ENCODE measurements at places on chromosomes 3 and 15.

DNA sequence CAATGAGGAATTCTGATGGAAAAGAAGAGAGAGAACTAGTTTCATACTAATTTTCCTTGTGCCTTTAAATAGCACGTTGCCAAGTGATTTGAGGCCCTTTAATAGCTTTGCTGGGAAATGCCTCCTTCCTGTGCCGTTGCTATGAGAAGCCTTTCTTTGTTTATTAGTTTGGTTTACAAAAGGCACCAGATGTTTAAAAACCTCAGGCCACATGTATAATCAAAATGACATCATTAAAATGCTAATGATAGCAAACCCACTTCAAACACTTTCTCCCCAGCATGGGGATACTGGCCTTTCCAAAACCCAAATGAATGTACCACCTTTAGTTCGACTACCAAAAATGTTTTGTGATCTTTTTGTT, 50.0 kb upstream of the TBC1D23 start:
- peak; percentile 56 for DNase-seq

DNA sequence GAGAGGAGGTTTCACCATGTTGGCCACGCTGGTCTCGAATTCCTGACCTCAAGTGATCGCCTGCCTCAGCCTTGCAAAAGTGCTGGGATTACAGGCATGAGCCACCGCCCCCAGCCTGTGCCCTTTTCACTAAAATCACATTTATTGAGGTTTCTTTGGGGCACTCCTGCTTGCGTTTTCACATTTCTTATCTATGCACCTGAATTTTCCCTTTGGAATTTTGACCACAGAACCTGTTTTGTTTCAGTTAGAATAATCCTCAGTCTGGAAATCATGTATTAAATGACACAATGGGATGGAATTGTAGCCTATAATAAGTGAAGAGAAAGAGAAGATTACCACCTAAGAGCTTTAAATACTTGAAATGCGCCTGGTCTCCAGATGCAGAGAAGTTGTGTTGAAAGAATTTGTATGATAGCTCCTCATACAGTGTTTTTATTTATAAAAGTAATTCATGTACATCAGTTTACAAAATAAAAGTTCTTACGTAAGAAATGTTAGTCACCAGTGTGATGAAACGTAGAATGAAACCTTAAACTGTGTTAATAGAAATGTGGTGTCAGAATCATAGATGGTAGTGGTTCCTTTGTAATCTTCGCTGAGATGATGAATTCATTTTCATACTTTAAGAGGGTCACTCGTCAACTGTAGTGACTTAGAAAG, 107.0 kb downstream of the TCF12 start:
- DNase-seq = no peak

GRCh38 chr3:100554373-100554676, 55.1 kb upstream of the ADGRG7 start:
- no peak for DNase-seq

DNA sequence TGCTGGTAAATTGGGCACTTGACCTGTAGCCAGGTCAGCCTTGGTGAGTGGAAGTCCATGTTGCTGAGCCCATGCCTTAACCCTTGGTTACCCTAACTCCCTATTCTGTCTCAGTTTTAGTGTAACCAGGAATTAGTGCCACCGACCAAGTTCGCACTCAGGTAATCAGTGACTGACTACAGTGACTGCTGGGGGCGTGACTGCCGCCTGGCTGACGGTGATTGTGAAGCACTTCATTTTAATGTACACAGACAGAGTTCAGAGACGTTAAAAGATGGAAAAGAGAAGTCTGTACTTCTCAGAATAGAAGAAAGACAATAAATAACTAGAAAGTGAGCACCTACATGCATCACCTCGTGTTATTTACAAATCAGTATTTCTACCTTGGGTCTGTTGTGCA, 17.3 kb downstream of the CFAP161 start:
- no peak for DNase-seq

GRCh38 chr3:61531528-61531927, 29.8 kb upstream of the PTPRG start:
- DNase-seq = no peak

- DNase-seq = no peak
Measured at GRCh38 chr15:50210462-50211157, 28.6 kb downstream of the SLC27A2 start.

- no peak for DNase-seq
Measured at GRCh38 chr3:52537726-52538421, 1.5 kb downstream of the UQCC5 start.

GRCh38 chr3:102521246-102521645, 86.4 kb downstream of the ZPLD1 start:
- no peak for DNase-seq

- DNase-seq = peak; percentile 40
Measured at GRCh38 chr3:53495520-53496391, 1.3 kb downstream of the CACNA1D start.

- no peak for DNase-seq
Measured at GRCh38 chr3:4505688-4506558, 12.8 kb downstream of the ITPR1 start.

- DNase-seq = no peak
Measured at GRCh38 chr3:72558001-72558400, 290.2 kb downstream of the SHQ1 start.

GRCh38 chr15:38517312-38517975, 47.2 kb downstream of the RASGRP1 start:
- no peak for DNase-seq

- no peak for DNase-seq
Measured at GRCh38 chr3:150184426-150185071, 213.9 kb upstream of the PFN2 start.

DNA sequence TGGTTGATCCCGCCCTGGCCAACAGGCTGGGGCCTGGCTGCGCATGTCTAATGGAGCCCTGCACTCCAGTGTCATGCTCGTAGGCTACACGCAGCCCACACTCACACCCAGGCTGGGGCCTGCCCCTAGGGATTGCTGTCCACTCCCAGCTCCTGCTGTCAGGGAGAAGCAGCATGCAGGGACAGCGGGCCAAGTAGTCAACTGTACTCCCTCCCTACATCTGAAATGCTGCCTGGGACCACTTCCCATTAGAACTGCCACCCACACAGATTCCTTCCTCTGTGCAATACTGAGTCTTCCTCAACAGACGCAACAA, 16.1 kb downstream of the ALS2CL start:
- DNase-seq = no peak

DNA sequence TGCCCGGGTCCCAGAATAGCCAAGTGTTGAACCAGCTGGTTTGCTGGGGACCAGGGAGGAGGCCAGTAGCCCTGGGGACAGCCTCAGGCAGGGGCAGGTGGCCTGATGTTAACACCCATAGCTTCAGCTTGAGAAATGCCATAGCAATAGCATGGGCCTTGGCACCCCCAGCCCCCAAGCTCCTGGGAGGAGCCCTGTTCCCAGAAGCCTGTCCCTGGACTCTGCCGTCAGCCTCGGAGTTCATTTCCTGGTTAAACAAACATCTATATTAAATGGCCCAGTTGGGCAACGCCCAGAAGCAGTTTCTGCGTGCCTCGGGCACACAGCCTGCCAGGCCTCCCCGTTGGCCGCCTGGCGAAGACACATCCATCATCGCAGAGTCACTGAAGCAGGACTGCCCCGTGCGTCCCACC, 58.2 kb downstream of the FGD5 start:
- no peak for DNase-seq

- DNase-seq = no peak
Measured at GRCh38 chr15:38558372-38559059, 6.1 kb downstream of the RASGRP1 start.

- no peak for DNase-seq
Measured at GRCh38 chr15:33857726-33858125, 110.6 kb upstream of the CHRM5 start.

- DNase-seq = no peak
Measured at GRCh38 chr15:58545307-58546065, 113.7 kb downstream of the LIPC start.

DNA sequence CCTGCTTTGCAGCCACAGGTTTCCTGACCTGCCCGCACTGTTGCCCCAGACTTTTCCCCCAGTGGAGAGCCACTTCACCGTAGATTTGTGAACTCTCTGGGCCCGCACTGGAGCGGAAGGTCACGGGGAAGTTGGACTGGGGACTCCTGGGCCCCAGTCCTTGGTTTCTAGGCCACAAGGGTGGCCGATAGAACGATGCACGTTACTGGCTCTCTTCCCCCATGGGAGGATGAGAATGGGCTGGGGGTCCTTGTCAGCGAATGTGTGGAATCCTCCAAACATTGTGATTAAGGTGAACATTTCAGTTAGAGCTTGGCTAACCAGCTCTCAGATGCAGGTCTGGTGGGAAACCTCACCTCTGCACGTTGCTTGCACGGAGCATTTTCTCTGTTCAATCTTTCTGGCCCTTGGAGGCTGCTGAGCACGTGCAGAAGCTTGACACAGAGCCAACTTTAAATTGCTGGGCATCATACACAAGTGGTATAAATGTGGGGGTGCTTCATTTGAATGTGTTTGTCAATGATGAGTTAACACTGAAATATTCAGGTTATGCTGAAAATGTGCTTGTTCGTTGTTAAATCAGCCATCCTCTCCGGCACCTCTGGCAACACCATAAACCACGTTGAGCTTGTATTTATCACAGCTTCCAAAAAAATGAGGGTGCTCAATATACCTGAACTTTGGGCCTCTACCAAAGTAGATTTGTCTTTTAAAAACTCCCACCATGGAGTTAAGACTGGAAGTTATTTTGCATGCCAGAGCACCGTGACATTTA, 976 bp downstream of the DIS3L start:
- peak; percentile 29 for DNase-seq

- peak; percentile 54 for DNase-seq
Measured at GRCh38 chr15:53976844-53977392, 1.3 kb upstream of the UNC13C start.

DNA sequence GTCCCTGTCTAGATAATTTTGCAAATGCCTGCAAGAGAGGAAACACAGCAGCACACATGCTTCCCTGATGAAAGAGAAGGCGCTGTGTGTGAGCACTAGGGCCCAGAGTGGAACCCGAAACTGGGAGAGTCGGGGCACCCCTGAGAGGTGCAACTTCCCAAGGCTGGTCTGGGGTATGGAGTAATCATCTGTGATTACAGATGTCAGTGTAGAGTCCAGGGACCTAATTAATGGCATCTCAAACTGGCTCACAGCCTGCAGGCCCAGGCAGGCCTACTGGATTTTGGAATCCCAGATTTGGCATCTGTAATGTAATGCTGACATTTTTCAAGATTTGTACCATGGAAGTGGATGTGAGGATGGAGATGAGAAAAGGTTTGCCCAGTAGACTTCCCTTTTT, 29.4 kb downstream of the PGPEP1L start:
- DNase-seq = no peak

- no peak for DNase-seq
Measured at GRCh38 chr3:147298511-147298982, 107.8 kb downstream of the ZIC4 start.

- DNase-seq = no peak
Measured at GRCh38 chr3:63370094-63370493, 92.0 kb downstream of the SYNPR start.

- DNase-seq = no peak
Measured at GRCh38 chr3:122314228-122314876, 10.7 kb upstream of the CSTA start.

DNA sequence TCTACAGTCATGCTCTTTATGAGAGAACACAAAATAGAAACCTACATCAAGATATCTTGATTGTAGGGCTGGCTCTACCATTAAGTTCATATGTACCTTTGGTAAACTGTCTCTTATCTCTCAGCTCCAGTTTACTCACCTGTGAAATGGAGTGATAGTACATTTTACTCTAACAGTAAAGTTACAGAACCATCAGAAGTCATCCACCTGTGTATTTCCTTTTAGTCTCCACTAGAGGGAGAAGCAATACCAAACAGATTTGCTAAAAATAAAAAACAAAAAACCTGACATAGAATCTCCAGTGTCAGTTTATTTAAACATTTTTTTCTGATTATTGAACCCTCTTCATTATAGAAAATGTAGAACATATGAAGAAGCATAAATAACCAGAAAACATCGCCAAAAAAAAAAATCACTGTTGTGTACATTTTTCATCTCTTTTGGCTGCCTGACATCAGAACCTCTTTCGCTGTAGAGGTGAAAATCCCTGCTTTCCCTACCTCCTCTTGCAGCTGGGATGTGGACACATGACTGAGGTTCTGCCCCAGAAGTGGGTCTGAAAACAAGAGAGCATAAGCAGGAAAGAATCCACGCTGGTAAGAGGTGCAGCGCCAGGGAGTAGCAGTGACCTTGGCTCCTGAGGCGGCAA, 48.7 kb upstream of the WDR72 start:
- peak; percentile 23 for DNase-seq

- peak; percentile 82 for DNase-seq
Measured at GRCh38 chr15:62306851-62307504, 141.9 kb upstream of the C2CD4B start.

GRCh38 chr3:53534676-53535400, 40.4 kb downstream of the CACNA1D start:
- no peak for DNase-seq

DNA sequence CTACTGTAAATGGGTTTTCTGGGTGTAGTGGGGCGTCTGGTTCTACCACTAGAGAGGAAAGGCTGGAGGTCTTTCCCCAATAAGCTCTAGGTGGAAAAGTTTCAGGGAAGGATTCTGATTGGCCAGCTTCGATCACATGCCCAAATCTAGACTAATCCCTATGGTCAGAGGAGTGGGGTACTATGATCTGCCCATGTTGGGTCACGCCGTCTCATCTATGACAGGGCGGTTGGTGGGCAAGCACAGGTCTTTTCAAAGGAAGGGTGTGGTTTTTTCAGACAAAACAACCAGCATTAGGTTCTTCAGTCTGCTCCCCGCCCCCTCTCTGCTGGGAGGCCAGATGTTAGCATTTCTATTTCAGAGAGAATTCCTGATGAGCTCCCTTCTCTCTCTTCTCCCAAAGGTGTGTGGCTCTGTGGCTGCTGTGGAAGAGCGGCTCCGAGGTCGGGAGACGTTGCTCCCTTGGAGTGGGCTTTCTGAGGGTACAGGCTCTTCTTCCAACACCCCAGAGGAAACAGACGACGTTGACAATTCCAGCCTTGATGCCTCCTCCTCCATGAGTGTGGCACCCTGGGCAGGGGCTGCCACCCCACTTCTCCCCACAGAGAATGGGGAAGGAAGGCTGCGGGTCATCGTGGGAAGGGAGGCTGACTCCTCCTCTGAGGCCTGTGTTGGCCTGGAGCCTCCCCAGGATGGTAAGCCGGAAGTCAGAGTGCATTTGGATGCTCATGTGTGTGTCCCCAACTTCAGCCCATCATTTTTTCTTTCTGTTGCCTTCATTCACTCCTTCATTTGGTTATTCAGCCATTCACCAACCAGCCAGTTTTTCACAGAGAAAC, 9.7 kb upstream of the TATDN2 start:
- DNase-seq = no peak

GRCh38 chr3:22351806-22352205, 600.8 kb upstream of the ZNF385D start:
- DNase-seq = no peak

GRCh38 chr3:16788440-16789056, 96.2 kb upstream of the PLCL2 start:
- no peak for DNase-seq

DNA sequence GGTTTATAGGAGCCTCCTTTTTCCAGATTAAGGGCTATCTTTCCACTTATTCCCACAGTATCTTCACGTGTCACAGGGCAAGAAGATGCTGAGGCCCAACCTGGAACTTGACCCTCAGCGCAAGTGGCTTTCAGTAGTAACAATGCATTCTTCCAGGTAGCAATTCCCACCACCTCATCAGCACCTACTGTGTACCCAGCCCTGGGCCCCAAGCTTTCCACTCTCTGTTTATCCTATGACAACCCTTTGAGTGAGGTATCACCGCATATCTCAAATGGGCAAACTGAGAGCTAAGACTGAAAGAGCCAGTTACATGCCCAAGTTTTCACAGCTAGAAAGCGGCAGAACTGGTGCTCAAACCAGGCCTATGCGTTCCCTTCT, 88.2 kb downstream of the CPN2 start:
- no peak for DNase-seq

GRCh38 chr3:29167180-29167579, 113.7 kb upstream of the RBMS3 start:
- DNase-seq = no peak

Data from iPS-NIHi11 (cell line).